ENCODE measurements at places on chromosomes 11 and 22.
A peak's percentile ranks its signal among the peaks of the same experiment; 100 is the strongest.

- DNase-seq = peak; percentile 17
Measured at GRCh38 chr22:33853200-33854097, 66.8 kb downstream of the LARGE1 start.

GRCh38 chr11:19676475-19677380 lies 35.9 kb upstream of the NAV2 start:
- no peak for DNase-seq

DNA sequence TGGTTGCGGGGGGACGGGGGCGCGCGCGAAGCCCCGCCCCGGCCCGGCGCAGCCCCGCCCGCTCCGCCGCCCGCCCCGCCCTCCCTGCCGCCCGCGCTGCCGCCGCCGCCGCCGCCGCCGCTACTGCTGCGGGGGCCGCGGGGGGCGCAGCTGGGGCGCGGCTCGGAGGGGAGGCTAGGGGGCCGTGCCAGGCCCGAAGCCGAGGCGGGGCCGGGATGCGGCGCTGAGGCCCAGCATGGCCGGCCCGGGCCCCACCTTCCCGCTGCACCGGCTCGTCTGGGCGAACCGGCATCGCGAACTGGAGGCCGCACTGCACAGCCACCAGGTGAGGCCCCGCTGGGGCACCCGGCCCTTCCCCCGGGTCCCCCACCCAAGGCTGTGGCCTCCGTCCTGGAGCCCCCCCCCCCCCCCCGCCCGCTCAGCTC lies at the start of gene ANKRD13D:
ANKRD13D (plus strand) TSS at position 78 of the 425 bp plus-strand sequence; CDS start at position 236, 158 bp downstream.
- no peak for DNase-seq

GRCh38 chr22:38172832-38173640 lies 8.6 kb downstream of the PLA2G6 start:
- DNase-seq = peak; percentile 62

DNA sequence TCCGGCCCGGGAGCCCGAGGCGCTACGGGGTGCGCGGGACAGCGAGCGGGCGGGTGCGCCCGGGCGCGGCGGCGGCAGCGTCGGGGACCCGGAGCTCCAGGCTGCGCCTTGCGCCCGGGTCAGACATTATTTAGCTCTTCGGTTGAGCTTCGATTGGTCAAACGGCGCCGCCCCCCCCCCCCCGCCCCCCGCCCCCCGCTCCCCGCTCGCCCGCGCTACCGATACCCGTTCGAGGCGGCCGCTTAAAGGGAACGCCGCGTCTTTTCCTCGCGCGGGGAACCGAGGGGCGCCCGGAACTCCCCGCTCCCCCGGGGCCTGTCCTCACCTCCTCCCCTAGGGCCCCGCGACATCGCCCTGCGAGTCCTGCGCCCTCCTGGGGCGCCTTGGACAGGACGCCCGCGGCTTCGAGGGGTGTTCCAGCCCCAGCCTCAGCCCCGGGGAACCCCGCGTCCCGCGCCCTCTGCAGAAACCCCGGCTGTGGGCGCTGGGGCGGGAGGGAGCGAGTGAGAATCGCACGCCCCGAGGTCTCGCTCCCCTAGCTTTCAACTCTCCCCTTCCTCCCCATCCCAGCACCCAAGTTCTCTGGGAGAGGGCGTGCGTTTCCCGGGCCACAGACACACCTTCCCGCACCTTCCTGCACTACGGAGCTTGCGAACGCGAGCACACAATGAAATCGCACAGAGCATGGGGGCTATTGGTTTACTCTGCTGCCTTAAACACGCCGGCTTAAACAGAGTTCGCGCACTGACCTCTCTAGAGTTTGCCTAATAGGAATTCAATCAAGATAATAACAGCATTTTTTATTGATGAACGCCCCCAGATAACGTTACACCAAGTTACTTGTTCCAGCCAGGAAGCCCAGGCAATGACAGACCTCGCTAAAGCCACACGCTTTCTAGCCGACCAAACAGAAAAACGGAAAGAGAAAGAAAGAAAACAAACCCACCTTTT lies at the start of gene BDNF:
BDNF (minus strand) TSS at position 105 of the 951 bp plus-strand sequence. CDS start 41,891 bp downstream, outside the sequence.
- DNase-seq = no peak

DNA sequence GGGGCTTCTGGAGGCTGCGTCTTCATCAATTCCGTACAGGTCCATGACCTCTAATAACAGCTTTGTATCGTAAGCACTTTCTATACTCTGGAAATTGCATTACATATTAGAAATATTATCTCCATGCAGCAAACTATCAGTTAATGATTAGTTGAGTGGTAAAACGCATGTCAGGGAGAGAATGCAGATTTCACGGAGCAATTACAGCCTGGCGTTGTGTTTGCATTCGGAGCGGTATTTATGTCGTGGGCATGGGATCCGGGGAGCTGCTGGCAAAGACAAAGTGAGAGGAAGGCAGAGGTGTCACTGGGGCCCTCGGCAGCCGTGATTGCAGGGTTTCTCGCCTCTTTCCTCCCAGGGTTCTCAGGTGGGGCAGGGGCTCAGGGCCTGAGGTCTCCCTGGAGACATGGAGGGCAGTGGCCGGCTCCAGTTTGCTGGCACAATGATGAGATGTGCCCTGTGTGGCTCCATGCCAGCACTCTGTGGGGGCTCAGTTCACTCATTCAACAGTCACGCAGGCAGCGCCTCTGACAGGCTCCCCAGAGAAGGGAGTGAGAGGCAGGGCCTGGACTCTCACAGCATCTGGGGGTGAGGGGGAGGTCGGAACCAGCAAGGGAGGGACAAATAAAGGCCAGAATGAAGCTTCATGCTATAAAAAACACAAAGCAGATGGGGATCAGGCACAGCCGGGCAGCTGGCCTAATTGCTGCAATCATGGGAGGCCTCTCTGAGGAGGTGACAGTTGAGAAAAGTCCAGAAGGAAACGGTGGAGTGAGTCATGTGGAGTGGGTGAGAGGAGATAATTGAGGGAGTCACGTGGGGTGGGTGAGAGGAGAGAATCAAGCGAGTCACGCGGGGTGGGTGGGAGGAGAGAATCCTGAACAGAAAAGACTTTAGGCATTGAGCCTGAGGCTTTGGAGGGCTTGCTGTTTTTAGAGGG lies 1002.7 kb downstream of the BRD1 start:
- no peak for DNase-seq

DNA sequence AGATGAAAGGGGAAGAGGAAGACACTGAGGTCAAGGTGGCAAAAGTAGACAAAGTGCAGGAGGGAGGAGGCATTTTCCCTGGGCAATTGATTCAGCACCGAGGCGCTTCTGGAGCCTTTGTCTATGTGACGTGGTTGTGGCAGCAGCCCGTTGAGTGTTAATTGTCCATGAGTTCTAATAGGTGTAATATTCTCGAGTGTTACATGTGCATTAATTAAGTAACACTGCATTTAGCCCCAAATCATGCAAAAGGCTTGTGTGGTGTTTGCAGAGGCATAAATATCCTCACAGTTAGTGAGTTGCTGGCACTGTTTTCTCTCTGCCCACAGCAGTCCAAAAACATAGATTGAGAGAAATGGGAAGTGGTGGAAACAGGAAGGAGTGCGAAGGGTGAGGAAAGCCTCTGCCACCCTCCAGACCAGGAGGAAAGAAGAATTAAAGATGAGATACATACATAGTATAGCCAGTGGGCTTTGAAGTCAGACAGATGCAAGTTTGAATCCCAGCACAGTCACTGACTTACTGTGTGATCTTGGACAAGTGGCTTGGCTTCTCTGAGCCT lies 361.2 kb downstream of the MN1 start:
- no peak for DNase-seq

- no peak for DNase-seq
Measured at GRCh38 chr22:46652847-46653331, 32.7 kb downstream of the GRAMD4 start.

- DNase-seq = no peak
Measured at GRCh38 chr11:8332891-8333290, 69.2 kb upstream of the LMO1 start.

DNA sequence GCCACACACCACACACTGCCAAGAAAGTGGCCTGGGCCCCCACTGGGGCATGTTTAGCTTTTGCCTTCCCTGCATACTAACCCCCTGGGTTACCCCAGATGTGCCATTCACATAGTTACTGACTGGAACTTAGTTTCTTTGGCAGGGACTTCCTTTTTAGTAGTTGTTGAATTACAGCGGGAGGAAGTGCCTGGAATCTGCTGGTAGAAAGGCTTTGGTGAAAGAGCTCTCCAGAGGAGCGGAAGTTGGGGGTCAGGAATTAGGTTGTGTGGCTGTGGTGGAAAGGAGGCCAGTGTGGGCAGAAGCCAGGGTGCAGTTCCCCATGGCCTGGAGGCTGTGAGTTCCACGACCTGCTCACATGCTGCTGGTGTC lies 69.0 kb downstream of the MED15 start:
- DNase-seq = peak; percentile 57

DNA sequence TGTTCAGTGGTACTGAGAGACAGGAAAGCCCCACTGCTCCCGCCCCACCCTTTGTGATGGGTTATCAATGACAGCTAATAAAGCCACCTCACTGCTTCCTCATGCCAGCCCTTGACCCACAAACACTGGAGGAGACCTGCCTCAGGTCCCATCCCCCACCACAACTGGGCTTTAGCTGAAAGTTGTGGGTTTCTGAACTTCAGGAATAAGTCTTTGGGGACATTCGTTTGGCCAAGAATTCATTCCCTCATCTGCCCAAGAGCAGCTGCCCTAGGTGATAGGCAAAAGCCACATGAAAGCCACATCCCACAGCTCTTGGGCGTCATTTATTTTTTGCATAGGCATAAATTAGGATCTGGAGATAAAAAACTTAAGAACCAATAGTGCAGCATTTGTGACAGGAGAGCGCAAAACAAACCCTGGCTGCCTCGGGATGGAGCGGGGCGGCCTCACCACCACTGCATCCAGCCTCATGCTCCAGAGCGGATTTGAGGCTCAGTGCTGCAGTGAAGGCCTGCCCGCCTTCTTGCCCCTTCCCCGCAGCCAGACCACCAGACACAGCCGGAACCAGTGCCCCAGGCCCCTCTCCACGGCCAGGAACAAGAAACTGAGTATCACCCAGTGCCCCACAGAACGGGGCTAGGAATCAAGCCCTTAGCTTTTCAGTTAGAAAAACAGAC lies 21.2 kb downstream of the SUN2 start:
- no peak for DNase-seq

- DNase-seq = no peak
Measured at GRCh38 chr11:124277207-124277606, 21.0 kb downstream of the OR8G5 start.

DNA sequence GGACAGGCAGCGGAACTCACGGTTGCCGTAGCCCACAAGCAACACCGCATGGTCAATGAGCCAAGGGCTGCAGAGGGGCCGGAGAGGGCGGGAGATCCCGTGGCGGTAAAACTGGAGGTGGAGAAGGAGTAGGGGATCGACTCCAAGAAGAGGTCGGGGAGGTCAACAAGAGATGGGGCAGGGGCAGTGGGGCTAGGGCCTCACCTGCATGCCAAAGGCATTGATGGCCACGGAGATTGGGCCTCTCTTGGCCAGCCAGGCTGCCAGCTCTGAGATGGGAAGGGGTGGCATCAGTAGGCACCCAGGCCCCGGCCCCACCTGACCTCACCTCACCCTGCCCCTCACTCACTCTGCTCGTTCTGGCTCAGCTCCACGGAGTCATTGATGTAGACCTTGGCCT lies 3.9 kb downstream of the CTSF start:
- no peak for DNase-seq
